ENCODE measurements at places on chromosomes 1 and 21.

DNA sequence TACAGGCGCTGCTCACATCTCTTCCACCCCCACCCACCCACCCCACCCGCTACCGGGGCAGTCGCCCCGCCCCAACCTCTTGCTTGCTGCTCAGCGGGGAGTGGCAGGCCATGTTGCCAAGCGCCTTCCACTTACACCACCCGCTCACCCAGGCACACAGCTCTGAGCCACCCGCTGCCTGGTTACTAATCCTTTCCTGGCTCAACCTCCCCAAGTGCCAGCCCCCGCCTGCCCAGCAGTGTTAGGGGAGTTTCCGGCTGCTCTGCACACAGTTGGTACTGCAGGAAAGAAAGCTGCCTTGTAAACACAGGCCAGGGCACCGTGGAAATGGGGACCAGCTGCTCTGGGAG lies 56.2 kb downstream of the LACTBL1 start:
- DNase-seq, result no peak

DNA sequence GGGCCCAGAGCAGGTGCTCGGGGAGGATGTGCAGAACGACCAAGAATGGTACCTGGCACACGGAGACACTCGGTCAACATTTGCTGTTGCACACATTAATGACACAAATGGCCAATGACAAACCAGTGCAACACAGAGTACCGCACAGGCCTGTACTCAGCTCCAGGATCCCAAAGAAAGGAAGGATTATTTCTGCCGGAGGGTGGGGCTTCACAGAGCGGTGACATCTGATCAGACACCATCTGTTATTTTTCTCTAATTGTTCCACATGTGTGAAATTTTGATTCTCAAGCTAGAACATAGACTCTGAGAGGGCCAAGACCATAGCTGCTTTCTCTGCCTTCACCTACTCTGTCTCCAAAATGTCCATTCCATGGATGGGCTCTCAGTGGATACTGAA lies 100.4 kb downstream of the MRPL37 start:
- no peak for DNase-seq

DNA sequence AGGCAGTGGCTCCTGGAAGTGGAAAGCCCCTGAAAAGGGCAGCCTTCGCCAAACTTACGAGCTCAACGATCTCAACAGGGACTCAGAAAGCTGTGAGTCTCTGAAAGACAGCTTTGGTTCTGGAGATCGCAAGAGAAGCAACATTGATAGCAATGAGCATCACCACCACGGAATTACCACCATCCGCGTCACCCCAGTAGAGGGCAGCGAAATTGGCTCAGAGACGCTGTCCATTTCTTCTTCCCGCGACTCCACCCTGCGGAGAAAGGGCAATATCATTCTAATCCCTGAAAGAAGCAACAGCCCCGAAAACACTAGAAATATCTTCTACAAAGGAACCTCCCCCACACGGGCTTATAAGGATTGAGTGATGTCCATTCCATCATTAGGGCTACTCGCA lies 42.4 kb downstream of the PLPPR4 start:
- no peak for DNase-seq

DNA sequence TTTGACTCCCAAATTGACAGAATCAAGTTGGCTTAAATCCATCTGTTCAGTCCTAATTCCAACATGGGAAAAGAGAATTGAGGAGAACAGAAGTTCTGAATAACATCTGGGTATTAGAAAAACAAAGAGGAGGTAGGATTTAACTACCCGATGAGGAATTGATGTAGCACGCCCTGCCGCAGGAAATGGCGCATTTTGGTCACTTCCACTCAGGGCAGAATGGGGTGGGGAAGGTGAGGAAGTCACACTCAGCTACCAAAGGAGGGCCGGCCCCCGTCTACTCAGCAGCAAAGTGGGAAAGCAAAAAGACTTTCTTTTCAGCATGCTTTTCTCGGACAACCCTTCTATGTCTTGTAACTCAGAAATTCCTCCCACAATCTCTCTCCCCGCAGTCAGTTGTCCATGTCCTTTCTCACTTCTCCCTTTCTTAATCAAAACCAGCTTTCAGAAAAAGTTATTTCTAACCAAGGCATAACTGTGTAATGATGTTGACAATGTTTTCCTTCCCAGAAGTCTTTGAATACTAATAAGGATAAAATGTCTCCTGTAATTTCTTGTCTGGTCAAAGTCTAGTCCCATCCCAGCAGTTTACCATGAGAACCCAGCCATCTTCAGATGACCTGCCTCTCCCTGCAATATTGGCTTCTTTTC lies 60.5 kb upstream of the SIPA1L2 start:
- DNase-seq, result no peak

DNA sequence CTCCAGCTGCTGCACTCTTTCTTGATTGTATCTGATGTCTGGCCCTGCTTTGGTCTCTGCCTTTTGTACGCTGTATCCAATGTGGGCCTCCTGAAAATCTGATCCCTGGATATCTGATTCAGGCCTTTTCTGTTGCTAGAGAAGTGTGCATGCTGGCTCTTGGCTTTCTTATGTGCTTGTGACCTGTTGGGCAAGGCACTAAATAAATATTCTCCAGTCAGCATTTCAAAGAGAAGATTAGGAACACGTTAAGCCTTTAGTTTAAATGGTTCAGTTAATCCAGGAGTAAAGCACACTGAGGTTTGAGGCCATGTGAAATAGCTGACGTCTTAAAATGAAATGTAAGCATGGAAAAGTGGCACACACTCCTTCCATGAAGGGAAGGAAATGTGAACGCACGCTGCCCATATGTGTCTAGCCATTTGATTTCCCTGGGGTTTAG lies 9.3 kb upstream of the F3 start:
- no peak for DNase-seq

- no peak for DNase-seq
Measured at GRCh38 chr1:24556414-24556795, 518 bp downstream of the NCMAP start.

DNA sequence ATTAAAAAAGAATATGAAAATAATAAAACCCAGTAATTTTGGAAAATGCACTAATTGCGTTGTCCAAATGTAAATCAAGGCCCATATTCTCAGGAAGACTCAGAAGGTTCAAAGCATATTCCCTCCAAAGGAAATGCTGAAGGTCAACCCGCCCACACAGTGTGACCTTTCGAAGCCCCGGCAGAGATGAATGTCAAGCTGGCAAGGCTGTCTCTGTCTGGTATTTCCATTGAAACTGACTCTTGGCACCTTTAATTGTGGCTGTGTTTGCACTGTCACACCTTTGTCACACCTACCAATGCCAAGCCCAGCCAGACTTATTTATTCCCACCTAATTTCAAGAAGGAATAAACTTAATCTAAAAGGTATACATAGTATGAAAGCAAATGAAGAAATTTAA lies 82.5 kb downstream of the NTPCR start:
- no peak for DNase-seq

- DNase-seq, result no peak
Measured at GRCh38 chr1:153827168-153827964, 52.2 kb downstream of the SLC27A3 start.

DNA sequence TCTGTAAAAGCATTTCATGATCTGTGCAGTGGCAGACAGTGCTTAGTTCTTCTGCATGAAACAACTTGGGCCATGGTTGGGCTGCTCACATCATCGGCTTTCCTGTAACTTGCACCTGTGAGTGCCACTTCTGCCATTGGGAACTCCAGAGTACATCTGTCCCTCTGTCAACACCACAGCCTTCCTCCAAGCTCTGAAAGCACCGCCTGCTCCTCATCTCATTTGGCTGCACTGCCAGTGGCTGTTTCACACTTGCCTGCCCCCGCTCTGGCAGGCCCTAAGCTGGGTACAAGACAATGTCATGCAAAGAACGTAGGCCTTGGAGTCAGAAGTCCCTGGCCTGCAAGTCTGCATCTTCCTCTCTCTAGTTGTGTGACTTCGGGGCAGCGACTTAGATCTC lies 46.4 kb downstream of the DDX20 start:
- no peak for DNase-seq

GRCh38 chr1:62621907-62622306 lies 24.6 kb downstream of the ANGPTL3 start:
- DNase-seq, result no peak

DNA sequence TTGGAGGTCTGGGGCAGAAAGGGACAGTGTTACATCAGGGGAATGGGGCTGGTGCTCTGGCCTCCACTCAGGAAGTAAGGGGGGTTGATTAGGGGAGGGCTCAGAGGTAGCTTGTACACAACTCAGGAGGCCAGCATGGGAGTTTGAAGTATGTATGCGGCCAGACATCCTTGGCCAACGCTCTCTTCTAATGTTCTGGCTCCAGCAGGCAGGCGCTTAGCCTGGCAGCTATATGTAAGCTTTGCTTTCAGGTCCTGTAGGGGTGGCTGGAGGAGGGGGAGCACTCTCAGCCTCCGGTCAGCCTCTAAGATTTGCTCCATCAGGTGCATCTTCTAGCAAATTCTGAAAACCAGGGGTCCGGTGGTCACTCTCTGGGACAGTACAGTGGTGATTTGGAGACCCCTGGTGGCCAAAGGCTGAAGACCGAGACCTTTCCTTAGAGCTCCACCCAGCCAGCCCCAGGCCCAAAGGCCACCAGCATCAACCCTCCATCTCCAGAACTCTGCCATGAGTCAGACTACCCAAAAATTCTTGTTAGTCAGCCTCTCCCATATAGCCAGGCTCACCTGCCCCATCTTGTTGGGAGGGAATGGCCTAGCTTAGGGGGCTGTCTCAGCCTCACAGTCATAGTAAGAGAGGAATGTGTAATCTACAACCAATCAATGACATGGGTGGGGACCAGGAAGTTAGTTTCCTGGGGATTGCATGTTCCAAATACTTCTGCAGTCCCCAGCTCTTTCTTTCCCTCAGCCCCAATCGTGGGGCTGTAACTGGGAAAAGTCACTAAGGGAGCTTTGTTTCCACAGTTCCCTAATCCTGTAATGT lies 9.7 kb upstream of the COL8A2 start:
- no peak for DNase-seq

DNA sequence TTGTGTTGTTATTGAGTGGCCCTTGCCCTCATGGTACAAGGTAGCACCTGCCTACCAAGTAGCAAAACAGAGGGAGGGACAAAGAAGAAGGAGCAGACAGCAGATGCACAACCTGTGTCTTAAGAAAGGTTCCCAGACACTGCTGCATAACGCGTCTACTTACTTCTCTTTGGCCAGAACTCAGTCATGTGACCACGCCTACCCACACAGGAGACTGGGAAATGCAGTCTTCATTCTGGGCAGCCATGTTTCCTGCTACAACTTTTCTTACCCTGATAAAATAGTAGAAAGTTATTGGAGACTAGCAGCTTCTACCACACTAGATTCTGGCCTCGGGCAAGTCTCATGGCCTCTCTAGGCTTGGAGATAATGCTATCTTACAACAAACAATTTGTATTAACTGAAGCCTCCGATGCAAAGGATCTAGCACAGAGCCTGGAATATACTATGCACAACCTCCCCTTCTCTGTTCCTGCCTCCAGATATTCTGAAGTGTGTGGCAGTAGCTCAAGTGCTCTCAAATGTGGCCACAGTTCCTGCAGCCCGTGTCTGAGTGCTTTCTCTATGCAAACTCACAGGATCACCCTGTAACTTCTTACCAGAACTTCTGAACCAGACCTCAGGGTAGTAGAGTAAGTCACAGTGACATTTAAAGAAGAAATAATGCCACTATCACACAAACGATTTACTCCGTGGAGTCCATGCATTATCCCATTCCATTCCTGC lies 34.1 kb upstream of the BTG2 start:
- peak; percentile 90 for DNase-seq

All from T-helper 2 cell (primary cell).